ENCODE measurements at places on chromosomes 16 and 17.

- DNase-seq: no peak
These were observed 27.4 kb downstream of the SNX11 start for GRCh38 chr17:48134912-48135480.

- DNase-seq: no peak
These were observed 963.6 kb upstream of the GOT2 start for GRCh38 chr16:59697761-59698160.

DNA sequence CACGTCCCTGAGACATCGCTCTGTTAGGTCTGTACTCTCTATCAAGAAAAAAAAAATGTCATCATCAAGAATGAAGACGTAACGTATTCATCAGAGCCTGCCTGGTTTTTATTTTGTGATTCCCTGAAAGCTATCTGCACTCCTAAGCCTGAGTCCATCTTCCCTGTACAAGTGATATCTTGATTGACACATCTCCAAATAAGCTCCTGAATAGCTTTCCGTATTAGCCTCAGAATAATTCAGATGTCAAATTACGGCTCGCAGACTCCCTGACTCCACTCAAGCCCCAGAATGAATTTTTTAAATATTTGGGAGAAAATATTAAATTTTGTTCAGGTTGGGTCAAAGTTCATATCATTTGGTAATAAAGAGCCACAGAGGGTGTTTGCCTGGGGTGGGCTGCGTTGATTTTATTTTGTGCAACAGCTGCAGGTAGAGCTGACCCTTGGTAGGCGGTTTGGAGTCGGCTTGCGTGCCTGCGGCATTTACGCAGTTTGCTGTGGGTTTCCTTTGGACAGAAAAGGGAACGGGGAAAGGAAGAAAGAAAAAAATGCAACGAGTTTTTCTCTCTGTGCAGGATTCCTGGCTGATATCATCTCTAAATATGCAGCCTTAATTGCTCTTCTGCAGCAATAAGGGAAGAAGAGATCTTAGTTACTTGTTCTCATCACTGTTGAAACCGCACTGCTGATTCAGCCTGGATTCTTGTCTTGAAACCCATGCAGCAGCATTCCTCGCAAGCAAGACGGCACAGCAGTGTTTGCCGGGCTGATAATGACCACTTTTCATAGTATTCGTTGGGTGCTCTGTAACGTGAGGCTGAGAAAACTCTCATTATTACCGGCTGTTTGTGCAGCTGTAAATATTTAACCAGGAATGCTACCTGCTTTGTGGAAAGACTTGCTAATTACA, 114.7 kb downstream of the IRX3 start:
- DNase-seq: no peak

GRCh38 chr16:65124212-65124548, 2.3 kb upstream of the CDH11 start:
- no peak for DNase-seq

DNA sequence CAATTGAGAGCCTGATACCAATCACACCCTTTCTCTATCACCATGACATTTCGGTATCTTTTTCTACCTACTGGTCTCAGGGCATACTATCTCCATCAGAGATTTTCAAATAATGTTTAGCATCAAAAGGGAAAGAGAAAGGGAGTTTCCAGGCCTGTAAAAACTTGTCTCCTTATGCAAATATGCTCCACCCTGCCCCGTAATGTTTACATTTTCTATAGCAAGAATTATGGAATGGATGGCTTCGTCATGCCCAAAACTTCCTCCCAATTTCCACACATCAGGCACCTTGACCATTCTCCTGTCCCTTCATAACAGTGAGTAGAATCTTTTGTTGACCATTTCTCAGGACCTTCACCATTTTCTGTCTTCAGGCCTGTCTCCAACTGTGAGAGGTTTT, 30.9 kb upstream of the HLF start:
- no peak for DNase-seq

- DNase-seq: no peak
These were observed 2.2 kb upstream of the NTN3 start for GRCh38 chr16:2468725-2469398.

GRCh38 chr17:52026075-52026474, 132.4 kb downstream of the CA10 start:
- no peak for DNase-seq

GRCh38 chr16:49855280-49855821, 561 bp downstream of the ZNF423 start:
- no peak for DNase-seq

DNA sequence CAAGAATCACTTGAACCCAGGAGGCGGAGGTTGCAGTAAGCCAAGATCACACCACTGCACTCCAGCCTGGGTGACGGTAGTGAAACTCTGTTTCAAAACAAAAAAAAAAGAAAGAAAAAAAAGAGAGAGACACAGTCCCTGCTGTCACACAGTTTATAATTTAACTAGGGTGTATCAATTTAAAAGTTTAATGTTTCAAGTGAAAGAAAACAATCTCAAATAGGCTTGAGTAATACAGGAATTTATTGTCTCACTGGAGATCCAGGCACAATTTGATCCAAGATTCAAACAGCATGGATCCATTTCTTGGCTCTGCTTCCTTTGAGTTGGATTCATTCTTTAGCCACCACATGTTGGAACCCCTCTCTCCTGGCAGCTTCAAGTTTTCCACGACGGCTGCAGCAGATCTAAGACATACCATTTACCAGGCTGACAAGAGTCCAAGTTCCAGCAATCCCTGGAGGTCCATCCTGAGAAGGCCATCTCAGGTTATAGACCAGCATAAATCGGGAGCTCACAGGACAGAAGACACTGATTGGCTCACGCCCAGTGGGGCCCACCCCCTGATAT, 97.5 kb downstream of the YPEL2 start:
- no peak for DNase-seq

GRCh38 chr17:32120716-32121115, 21.6 kb upstream of the RHOT1 start:
- DNase-seq: no peak

DNA sequence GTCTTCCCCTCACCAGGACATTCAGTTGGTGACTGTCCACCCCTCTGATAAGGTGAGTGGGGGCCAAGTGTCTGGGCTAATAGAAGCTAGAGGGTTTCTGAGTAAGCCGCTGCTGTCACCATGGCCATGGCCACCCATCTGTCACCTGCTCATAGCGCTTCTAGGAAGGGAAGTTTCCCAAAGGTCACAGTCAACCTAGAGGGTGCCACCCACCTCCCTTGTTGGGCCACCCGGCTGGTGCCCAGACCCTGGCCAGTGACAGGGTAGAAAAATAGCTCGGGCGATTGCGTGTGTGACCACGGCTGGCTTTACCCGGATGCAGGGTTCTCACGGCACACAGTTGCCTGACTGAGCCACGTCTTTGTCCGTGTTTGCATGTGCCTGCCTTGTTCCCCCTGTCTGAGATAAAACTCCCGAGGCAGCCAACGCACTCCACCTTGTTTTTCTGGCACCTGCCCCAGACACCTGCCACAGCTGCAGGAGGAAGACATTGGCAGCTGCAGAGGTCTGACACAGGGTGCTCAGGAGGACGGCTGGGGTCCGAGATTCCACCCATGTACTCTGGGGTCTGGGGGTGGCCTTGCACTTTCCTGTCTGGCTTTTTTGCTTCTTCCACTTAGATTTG, 809 bp downstream of the PIRT start:
- no peak for DNase-seq

GRCh38 chr17:49379926-49380325, 17.9 kb upstream of the ZNF652 start:
- no peak for DNase-seq

DNA sequence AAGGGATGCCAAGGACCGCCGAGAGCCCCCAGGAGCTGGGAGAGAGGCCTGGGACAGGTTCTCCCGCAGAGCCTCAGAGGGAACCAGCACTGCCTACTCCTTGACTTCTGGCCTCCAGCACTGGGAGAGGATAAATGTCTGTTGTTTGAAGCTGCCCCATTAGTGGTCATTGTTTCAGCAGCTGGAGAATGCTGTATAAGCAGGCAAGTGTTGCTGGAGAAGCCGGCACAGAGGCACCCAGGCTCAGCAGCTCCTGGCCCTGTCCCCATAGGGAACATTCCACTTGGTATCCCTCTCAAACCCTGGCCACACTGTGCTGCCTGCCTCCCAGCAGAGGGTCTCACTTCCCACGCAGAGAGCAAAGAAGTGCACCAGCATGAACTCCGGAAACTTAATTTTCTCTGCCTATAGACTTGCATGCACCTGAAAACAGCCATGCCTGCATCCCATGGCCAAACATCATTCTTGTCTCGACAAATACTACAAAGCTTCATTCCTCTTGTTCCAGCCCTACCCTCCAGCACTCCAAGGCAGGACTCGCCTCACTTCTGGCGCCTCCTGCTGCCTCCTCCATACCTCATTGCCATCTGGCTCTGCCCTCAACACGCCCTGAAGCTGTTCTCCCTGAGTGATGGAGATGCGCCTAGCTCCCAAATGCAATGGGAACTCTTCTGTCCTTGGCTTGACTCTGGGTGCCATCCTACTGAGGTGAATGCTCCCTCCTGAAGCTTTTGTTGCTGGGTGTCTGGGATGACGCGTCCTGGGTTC, 88.1 kb downstream of the DNAH17 start:
- DNase-seq: no peak

DNA sequence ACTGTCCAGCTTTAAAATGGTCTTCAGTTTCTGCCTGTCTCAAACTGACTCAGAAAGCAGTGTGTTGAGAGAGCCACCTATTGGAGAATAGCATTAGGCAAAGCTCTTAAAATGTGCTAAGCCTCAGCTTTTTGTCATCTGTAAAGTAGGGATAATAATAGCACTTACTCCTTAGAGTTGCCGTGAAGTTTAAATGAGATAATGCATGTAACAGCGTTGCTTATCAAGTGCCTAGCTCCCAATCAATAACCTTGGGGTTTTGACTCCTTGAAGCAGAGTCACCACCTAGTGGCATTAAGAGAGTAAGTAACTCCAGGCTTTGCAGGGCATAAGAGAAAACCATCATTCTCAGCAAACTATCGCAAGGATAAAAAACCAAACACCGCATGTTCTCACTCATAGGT, 163.3 kb downstream of the HS3ST2 start:
- no peak for DNase-seq

DNA sequence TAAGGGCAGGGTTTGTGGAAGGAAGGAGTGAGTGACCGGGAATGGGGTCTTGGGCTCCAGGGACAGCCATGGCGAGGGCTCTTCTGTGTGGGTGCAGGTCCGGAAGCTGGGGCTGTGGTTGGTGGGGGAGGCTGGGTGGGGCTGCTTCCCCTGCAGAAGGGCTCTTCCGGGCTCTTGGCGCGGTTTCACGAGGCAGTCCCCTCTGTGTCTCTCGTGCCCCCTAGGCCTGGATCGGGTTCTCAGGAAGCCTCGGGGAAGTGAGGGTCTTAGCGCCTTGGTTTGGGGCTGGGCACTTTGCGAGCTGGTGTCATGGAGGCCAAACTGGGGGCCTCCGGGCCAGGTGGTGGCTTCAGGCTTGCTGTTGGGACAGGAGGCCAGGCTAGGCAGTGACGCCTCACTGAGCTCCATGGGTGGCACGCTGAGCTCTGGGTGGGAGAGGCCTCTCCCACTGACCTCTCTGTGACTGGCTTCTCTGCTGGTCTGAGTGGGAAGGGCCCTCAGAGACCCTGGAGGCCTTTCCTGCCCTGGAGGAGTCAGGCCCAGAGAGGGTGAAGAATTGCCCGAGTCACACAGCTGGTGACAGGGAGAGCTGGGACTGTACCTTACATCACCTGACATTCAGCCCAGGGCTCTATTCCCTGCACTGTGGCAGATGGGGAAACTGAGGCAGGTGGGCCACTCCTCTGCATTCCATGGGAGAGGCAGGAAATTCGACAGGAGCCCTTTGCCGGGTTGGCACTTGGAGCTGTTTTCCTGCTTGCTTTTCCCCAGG, 8.2 kb downstream of the ADCY7 start:
- DNase-seq: no peak

DNA sequence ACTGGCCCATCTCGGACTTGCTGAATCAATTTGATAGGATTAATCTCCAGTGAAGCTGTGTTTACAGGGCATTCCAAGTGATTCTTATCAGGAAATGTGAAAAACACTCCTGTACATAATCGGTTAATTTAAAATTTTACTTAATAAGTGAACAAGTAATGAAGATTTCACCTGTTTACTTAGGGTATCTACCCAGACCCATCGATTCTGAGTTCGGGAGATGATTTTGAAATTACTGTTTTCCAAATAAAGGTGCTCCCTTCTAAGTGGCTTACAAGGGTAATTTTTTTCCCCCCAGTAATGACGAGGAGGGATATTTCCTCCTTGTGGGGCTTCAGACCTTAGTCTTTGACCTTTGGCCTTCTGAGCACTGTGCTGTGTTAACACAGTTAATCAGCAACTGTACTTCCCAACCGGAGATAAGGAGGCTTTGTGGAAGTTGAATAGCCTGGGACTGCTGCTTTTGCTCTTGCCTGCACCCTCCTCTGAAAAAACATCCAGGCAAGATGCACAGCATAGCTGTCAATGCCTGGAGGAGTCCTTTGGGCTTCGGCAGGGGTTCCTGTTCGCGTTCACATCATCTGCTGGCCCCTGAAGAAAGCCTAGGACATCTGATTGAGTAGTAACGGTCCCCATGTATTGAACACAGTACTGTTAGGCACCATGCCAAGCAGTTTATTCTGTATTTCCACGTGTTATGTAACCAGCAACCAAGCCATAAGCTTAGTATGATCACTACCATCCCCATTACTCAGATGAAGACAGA, 1.8 kb downstream of the FAHD1 start:
- no peak for DNase-seq

DNA sequence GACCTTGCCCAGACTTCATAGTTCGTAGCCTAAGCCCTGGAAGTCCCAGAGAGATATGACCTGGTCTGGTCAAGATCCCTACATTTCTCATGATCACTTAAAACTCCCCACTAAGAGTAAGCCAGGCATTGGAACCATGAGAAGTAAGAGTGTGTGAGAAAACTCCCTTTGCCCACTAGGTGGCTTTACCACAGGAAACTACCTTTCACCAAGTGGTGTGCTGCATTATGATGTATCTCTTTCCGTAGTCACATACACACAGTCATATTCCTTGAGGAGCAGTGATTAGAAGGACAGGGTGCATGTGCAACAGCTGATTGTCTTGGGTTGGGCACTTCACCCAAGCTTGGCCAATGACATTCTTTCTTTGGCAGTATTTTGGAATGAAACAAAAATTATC, 639.3 kb downstream of the KCNJ2 start:
- no peak for DNase-seq

GRCh38 chr16:54055191-54055590, 231.4 kb downstream of the IRX3 start:
- no peak for DNase-seq

- DNase-seq: no peak
These were observed 3.3 kb upstream of the NHERF2 start for GRCh38 chr16:2023092-2024031.

DNA sequence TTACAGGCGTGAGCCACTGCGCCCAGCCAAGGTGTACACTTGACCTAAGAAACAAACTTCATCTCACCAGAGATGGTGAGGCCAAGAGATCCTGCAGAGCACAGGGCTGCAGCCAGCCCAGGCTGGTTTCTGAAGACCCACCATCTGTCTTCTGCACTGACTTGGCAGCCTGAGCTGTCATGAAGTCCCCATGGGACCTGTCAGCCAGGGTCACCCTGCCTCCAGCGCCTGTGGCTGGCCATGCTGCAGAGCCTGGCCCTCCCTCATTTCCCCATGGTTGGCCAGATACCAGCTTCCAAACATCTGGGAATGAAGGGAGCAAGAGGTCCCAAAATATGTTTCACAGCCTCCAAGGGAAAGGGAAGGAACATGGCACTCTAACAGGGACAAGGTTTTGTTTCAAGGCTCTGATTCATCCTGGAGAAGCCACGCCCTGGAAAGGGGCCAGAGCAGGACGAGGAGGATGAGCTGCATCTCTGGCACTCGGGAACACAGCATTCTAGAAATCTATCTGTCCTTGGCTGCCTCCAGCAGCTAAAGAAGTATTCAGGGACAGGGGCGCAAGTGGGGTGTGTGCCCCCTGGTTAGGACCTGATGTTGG, 45.3 kb downstream of the DDX19A start:
- no peak for DNase-seq

Data from SIG-M5 (cell line).